ENCODE measurements at places on chromosomes 1 and 21.

- no peak for DNase-seq
Measured at GRCh38 chr21:28734522-28735175, 258.0 kb downstream of the LTN1 start.

DNA sequence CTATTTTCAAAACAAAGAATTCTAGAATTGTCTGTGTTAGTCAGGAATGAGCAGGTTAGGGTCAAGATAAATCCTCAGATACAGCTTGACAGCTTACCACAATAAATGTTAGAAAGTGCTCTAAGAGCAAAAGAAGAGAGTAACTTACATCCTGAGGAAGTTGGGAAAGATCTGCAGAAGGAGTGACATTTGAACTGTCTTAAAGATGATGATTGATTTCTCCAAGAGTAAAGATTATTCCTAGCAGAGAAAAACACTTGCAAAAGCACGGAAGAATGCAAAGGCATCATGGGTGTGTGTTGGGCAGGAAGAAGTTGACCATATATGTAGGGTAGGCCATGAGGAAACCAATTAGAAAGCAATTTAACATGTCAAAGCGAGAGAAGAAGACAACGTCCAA is 175.4 kb downstream of the LRRC7 start:
- no peak for DNase-seq

DNA sequence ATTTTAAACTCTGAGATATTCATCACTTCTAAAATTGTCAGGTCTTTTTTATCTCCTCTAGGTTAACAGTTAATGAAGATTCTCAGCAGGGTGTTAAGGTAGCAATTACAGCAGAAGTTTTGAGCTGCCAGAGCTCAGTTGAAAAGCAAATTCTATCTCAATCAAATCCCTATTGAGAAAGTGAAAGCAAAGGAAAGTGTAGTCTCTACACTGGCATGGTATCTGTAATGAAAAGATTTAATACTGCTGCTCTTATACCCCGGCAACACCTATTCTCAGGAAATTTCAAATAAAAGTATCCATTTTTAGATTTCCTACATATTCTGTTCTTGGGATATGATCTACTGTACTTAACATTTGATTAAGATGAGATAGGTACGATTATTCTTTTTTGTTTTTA is 913.5 kb downstream of the MRPL39 start:
- no peak for DNase-seq

- no peak for DNase-seq
Measured at GRCh38 chr21:42114646-42115045, 43.5 kb downstream of the UMODL1 start.

GRCh38 chr1:178639326-178639725 is 85.7 kb upstream of the RALGPS2 start:
- DNase-seq: no peak

GRCh38 chr21:40294345-40294744 is 427.1 kb downstream of the PCP4 start:
- DNase-seq: no peak

GRCh38 chr1:6834366-6834765 is 49.1 kb downstream of the CAMTA1 start:
- DNase-seq: no peak

DNA sequence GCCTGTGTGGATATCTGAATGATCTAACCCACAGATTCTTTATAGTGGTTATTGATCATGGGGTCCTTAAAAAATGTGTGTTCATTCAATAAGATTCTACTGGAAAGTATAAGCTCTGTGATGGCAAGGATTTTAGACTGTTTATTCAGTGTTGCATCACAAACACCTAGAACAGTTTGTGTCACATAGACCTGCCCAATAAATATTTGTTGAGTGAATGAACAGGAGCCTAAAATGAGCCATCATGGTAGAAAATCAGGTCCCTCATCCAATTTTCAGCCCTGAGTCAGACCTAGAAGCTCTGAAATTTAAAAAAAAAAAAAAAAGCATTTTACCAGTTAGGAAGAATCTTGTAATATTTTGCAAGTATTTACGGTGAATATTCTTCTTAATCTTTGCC is 2.3 kb upstream of the RGSL1 start:
- no peak for DNase-seq

DNA sequence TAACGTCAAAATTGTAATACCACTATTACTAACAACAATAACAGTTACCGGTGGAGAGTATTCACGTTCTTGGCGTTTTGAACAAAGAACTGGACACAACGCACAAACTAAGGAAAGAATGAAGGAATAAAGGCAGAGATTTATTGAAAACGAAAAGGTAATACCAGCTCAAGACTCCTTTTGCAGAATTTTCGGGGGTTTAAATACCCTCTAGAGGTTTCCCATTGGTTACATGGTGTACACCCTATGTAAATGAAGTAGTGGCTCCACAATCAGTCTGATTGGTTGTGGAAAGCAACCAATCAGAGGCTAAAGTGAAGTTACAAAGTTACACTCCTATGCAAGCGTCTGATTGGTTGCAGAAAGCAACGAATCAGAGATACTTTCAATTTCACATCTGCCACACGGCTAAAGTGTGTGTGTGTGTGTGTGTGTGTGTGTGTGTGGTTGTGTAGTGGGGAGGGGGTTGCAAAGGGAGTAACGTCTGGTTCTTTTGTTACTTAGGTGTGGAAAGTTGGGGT is 1.1 kb upstream of the GTF2B start:
- DNase-seq: no peak

- no peak for DNase-seq
Measured at GRCh38 chr1:12614402-12615158, 3.4 kb downstream of the DHRS3 start.

- DNase-seq: peak; percentile 61
Measured at GRCh38 chr1:32981003-32981901, 16.6 kb upstream of the RNF19B start.

GRCh38 chr1:201138311-201138840 is 11.4 kb upstream of the ASCL5 start:
- no peak for DNase-seq

DNA sequence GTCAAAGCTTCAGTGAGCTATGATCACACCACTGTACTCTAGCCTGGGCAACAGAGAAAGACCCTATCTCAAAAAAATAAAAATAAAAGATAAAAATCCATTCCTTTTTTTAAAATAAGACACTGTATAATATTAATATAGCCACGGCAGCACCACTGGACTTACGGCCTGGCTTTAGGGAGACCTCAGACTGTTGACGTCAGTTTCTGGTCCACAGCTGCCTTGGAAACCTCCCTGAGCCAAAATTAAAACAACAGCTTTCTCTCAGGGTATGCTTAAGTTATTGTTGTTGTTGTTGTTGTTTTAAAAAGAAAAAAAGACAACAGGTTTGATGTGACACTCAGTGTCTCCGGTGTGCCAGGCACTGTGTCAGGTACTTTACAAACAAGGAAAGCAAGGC is 42.0 kb downstream of the CAPZB start:
- DNase-seq: no peak

GRCh38 chr1:233613252-233614172 is at the start of gene KCNK1:
Gene KCNK1 (plus strand): TSS chr1:233614106. CDS start chr1:233614172, 66 bp downstream.
- no peak for DNase-seq

DNA sequence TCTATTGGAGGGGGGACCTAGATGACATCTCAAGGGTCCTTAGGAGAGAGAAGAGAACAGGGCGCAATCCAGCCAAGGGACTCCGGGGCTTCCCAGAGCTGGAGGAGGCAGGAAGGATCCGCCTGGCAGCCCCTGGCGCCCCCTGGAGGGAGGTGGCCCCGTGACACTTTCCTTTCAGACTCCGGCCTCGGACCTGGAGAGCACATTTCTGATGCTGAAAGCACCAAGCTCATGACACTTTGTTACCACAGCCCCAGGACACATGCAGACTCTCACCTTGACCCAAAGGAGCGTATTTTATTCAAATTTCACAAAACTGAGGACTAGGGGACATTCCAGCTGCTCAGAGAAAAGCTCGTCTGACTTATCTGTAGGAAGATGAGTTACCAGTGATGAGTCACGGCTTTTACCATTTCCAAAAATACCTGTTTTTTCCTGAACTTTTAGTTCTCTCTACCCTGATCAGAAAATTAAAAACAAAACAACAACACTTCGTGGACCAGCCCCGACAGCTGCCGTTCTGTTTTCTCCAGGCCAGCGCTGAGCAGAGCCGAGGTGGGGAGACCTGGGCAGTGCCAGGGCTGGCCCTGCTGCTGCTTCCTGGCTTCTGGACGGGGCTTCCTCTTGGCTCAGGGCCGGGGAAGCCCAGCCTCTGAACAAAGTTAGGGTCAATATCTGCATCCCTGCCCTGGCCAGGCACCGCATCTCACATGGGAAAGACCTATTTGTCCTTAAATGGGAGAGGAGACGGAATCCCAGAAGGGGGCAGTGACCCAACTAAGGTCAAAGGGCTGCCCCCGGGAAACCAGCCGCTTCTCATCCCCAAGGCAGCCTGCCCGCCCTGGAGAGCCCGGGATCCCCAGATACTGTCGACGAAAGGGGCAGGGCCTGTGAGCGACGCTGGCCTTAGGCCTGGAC is 21.6 kb upstream of the POFUT2 start:
- no peak for DNase-seq

DNA sequence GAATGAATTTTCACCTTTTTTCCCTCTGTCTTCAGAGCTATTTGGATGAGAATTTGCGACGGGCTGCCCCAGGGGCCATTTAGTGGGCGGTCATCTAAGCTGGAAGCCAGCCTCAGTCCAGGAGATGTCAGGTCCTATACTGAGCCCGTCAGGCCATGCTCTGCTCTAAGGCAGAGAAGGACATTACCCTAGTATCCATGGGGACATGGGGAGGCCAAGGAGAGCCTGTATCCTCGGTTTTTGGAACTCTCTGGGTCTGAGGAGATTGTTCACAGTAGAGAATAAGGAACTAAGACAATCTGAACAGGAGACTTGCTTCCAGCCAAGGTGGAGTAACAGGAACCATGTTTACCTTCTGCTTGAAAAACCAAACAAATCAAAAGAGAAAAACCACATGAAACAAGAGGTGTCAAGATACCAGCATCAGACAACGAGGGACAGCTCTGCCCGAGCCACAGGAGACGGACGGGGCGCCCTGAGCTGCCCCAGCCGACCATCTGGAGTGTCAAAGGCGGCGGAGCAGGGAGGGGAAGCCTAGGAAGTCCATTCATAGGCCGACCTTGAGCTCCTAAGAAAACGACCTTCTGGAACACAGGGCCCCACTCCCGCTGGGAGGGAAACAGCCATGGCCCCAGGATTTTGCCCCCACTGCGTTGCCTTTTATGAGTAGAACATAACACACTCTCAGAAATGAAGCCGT is 20.0 kb upstream of the ADARB1 start:
- no peak for DNase-seq

- no peak for DNase-seq
Measured at GRCh38 chr1:167223144-167224103, 2.7 kb downstream of the POU2F1 start.

DNA sequence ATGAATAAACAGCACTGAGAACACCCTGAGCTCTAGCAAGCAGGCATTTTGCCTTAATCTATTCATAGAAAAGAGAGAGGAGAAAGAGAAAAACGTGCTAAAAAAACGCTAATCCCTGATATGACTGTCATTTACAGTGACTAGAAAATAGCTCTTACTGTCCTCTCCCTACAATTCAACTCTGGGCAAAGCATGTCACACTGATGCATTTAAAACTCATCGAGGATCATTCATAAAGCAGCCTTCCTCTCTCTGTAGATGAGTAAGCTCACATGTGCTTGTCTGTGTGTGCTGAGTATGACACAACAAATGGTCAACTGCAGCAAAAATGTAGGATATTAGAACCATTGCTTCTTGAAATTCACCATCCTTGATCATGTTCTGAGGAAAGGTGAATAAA is 109.0 kb downstream of the SGIP1 start:
- DNase-seq: no peak

DNA sequence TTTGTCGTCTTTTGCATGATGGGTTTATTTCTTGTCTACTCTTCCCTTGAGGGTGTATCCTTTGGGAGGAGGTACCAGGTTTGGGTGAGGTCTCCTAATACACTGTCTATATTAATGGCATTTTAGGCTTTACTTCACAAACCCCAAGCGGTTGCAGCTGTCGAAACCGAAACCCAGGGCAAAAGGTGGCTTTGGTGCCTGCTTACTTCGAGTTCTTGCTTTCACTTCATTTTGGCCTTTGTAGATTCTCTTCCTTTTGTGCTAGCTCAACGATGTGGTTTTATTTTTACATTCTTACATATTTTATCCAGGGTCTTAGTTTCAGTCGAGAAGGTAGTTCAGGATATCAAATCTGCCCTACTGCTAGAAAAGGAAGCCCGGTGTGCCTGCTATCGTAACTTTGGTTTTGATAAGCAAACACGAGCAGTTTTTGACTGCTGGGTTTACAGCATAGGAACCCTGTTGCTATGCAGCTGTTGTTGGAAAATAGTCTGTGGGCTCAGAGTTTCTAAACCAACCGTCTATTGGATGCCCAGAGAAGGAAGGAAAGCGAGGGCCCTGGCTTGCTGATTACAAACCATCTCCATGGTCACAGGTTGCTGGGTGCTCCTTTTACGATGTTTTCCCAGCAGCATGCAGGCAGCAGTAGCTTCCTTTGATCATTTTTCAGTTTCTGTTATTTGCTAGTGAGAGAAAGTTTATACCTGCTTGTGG is 9.8 kb upstream of the TSPAN2 start:
- peak; percentile 73 for DNase-seq

DNA sequence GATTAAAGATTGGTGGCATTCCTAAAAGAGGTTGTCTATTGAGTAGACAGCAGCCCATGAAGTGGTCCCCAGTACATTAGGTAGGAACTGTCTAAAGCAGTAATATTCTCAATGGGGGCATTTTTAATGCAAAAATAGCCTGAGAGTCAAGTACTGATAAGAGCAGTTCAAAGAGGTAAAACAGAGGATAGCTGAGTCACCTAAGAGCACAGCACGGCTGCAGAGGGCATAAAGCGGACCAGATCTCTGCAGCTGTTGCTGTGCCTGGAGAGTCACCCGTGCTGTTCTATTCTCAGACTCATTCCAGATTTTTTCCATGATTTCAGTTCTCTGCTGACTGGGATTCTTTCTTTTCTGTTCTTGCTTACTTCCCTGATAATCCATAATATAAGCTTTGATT is 313.2 kb downstream of the OLFM3 start:
- DNase-seq: no peak

DNA sequence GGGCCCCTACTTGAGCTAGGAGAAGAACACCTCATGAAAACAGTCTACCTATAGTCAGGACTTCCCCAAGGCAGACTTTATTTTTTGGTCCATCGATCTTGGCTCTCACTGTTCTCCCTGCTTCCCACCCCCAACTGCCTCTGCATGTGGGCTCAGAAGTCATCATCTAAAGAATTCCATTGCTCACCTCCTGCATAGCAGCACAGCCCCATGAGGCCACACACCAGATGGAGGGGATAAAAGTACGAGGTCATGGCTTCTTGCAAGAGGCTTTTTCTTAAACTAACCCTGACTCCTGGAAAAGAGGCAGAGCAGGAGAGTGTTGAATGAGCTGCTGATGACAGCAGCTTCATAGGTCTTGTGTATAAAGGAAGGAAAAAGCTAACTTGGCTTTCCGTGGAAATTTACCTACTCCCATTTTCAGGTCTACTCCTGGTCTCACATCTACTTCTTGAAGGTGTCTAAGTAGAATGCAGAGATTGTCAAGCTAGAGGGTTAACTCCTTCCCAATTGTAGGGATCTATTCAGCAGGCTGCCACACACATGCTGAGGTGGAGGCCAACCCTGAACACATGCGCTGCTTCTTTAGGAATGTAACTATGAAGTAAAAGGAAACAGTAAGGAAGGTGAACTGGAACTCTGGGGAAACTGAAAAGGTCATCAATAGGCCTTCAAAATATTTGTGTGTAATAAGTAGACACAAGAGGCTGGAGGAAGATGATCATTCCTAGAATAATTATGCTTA is 18.7 kb downstream of the WNT2B start:
- DNase-seq: no peak

GRCh38 chr21:25959799-25960198 is 210.8 kb downstream of the APP start:
- DNase-seq: no peak

GRCh38 chr21:46435786-46436227 is 22.9 kb upstream of the DIP2A start:
- no peak for DNase-seq
